ENCODE measurements at places on chromosomes 3 and 15.
A peak's percentile ranks its signal among the peaks of the same experiment; 100 is the strongest.

DNA sequence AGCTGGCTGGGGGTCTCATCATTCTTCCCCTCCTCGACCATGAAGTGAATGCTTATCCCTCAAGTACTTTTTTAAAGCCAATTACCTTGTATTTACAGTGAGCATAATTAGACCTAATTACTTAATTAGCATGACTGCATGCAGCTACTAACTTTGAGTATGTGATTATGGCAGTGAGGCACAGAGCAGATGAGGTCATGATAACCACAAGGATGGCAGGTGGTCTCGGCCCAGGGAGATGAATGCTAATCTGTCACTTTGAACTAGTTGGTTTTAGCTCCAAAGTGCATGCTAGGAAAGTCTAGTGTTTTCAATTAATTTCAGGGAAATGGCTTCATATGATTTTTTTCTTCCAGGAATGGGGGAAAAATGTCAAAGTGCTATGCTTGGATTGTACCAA is 233.8 kb downstream of the NTRK3 start:
- DNase-seq, result no peak

DNA sequence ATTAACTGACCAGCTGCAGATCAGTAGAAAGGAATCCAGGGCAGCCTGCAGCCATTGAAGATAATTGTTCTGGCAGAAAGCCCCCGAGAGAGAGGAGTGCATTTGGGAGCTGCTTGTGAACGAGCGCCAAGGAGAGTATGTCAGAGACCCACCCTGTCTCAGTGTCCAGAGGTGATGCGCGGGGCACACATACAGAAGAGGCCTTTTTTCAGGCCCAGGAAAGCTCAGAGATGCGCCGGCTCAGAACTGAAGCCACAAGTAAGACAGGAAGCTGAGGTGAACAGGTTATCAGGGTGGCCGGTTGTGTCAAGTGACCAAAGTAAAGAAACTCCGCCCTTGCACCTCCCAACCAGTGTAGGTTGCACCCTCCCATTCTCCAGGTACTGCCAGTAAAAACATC is 59.8 kb upstream of the HEG1 start:
- DNase-seq, result no peak

GRCh38 chr3:37964716-37965115 is 25.9 kb upstream of the VILL start:
- DNase-seq, result no peak

GRCh38 chr3:84806958-84807357 is 151.8 kb upstream of the CADM2 start:
- DNase-seq, result no peak

GRCh38 chr3:151350656-151351055 is 21.3 kb upstream of the P2RY13 start:
- peak; percentile 39 for DNase-seq

- DNase-seq, result no peak
These were observed 39.5 kb upstream of the ATP2C1 start for GRCh38 chr3:130854208-130854864.

- DNase-seq, result no peak
These were observed 432.5 kb downstream of the MFSD1 start for GRCh38 chr3:159234306-159234705.

DNA sequence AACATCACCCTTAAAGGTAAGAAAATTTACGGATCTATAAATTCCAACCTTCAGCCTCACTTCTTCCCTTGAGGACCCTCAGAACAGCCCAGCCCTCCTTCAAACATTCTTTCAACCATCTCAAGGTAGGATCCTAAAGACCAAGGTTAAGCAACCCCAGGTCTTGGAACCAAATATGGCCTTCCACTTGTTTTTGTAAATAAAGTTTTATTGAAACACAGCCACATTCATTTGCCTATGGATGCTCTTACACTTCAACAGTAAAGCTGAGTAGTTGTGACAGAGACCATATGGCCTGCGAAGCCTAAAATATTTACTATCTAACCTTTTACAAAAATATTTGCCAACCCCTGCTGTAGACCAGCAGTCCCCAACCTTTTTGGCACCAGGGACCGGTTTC is 70.4 kb upstream of the NTRK3 start:
- DNase-seq, result no peak

DNA sequence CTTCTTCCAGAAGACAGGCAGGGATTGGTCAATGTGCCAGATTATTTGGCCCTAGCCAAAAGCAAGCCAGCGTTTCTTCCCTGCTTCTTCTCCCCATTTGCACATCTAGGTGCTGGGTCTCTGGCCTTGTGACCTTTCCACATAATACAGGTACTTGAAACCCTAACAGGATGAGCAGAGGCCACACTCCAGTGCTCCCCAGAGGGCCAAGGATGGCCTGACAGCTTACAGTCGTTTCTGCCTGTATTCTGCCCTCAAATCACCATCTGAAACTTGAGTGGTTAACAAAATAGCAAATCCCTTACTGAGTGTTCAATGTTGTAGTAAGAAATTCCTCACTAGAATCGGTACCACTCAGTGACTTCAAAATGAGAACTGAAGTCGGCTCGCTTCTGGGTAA is 29.1 kb downstream of the MKRN2 start:
- DNase-seq, result no peak

Data from CD14-positive monocyte (primary cell).